ENCODE measurements at places on chromosomes 2 and 18.

DNA sequence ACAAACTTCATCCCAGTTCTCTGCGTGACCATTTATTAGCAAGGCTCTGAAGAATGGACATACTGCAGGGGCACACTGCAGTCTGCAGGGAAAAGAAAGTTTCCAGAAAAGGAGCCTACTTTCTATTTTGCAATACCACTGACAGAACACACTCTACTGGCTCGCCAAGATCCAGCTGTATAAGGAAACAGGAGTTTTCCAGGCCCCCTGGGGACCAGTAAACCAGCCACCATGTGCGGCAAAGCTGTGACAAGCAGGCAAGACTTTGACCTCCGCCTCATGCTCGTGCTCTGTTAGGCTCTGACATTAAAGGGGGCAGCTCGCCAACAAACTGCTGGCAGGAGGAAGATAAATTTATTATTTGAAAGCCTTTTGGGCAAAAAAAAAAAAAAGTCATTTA lies 67.3 kb downstream of the CCBE1 start:
- no peak for DNase-seq

- DNase-seq: no peak
These were observed 9.8 kb downstream of the MALL start for GRCh38 chr2:110105608-110106467.

DNA sequence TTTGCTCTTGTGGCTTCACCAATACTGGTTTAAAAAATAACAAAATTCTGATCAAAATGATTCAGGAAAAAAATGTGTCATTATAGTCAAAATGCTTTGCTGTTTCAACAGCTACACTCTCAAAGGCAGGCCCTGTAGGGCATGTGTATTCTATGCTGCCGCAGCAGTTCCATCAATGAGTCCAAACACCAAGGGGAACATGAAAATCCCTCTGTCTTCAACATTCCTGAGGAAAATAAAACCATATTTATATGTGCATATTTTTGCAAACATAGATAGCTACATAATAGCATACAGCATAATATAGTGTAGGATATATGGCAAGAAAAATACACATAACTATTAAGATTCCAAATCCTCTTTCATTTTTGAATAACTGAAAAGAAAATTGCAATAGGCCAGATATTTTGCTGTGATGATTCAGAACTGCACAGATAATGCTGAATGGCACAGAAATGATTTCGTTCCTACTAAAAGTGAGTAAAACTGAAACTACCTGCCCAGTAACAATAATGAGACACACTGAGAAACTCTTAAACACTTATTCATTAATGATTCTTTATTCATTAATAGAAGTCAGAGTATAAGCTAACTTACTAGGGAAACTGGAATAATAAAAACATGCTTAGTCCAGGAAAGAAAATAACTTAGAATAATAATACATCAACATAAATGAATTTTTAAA lies 343.8 kb downstream of the SUCLG1 start:
- DNase-seq: no peak

DNA sequence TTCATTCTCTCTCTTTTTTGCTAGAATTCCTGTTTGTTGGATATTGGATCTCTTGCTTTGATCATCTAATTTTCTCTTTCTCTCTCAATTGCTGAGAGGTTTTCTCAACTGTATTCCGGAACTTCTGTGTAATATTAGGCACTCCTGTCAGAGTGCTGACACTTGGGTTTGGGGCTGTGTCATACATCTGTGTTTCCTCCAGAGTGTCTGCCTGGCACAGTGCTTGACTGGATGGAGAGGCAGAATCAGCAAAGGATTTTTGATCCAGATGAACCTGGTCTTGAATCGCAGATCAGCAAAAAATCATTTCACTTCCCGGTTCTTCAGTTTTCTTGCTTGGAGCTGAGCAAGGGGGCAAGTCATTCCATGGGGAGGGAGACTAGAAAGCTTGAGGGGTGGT lies 87.7 kb upstream of the CXCR4 start:
- DNase-seq: no peak

DNA sequence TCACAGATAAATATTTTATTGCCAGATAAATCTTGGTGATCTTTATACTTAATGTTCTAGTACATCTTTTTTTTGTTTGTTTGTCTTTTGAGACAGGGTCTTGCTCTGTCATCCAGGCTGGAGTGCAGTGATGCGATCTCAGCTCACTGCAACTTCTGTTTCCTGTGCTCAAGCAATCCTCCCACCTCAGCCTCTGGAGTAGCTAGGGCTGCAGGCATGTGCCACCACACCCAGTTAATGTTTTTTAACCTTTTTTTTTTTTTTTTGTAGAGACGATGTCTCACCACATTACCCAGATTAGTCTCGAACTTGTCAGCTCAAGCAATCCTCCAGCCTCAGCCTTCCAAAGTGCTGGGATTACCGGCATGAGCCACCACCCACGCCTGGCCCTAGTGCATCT lies 9.1 kb upstream of the C1GALT1C1L start:
- DNase-seq: no peak

- peak; percentile 45 for DNase-seq
These were observed 147.1 kb upstream of the FHL2 start for GRCh38 chr2:105545730-105546627.

DNA sequence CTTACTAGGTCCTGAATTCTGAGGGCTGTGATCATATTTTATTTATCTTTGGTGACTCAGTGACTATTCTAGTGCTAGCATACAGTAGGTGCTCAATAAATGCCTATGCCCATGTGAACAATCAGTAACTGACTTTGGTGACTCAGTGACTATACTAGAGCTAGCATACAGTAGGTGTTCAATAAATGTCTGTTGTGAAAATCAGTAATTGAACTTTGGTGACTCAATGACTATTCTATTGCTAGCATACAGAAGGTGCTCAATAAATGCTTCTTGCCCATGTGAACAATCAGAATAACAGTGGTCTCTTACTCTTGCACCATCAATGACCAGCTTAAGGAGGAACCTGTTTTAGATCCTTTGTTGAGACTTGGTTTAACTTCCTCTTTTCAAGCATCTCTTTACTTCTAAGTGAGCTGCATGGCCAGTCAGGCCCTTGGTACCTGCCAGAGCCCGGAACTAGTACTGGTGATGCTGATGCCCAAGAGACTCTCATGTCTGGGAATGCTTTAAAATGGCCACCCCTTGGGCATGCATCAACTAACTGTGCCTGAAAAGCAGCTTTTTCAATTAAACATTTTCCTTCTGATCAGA lies 214.9 kb upstream of the SPRED2 start:
- DNase-seq: no peak

DNA sequence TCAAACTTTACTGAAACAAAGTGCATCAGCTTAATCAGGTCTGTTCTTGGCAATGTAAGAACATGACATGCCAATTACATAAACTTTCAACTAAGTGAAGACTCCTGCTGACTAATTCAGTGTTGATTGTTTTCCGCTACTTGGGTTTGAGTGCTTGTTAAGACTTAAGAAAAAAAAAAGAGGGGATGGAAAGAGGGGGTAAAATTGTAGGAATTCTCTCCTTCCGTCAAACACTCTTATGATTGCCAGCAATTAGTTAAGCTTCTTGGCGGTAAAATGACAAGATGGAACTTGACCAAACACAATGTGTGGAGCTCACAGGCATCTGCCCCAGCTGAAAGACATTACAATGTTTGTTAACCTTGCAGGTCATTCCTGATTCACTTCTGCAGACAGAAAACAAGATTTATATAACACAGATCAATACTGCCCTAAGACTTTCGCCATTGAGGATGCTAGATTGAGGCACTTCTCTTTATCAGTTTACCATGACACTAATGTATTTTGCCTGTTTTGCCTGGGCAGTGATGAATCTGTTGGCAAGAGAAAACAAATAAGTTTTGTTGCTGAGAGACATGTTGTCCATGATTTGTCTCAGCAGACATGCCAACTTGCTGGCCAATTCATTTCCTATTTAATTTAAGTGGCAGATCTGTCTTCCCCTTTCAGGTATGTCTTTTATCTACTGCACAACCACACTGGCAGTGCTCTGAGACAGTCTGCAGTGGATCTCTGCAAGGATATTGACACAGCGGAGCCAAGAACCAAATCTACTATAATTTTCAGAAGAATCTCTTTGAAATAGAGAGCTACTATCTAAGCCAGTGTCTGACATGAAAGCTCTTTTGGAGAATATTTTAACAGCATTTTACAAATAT lies 410.0 kb upstream of the KCNH7 start:
- DNase-seq: no peak

DNA sequence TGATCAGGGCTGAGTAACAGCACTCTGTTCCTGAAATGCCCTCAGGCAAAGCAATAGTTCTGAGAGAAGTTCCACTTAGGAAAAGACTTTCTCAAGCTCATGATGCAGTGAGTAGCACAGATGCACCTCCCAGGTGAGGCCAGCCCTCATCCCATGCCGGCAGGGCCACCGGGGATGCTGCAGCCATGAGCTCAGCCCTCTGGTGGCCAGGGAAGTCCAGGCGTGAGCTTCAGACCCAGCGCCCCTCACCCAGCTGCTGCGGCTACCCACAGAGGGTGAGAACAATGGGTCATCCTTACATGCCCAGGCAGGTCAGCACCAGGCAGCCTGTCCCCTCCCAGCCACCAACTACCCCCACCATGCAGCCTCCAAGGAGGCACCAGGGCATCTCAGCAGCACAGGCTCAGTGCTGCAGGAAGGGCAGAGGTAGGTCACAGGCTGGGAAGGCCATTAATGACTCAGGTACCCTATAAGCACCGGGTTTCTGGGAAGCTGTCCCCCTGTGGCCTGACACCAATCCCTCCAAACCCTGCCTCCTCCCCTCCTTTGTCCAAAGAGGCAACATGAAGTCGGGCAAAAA lies 50.6 kb downstream of the TTC32 start:
- no peak for DNase-seq

GRCh38 chr2:241358470-241358869 lies 2.4 kb downstream of the FARP2 start:
- no peak for DNase-seq

DNA sequence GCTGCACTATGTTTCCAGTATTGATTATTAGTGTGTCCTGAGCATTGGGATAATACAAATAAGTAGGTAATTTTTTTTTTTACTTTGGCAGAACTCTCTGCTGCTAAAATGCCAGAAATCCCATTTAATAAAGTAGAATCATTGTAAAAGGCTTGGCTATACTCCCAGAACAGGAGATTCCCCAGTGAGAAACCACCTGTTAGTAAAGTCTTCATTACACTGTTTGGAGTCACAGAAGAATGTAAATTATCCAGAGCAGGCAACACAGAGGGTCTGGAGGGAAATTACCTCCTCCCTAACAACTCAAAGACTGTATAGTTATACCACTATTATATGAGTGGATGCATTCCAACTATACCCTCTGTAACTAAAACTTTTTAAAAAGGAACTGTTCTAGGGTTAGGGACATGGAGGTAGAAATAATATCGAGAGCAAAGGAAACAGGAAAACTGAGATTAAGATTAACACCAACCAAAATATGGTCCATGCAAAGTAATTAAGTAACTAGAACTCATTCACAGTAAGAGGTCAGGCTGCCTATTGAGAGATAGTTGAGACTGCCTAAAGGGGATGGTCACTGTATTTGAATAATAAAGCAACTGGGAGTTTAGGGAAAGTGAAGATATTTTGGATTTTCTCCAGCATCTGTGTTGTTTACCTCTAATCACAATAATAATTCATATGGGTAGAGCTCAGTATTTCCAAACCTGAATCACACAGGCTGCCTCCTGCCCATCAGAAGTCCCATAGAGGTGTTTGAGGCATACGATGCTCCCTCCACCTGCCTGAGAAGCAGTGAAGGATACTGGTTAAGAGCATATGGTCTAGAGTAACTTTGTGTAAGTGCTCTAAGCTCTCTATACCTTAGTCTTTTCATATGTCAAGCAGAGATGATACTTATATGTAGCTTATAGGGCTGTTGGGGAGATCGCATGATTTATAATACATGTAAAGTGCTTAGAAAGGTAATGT lies 34.4 kb downstream of the MAP2 start:
- DNase-seq: no peak

GRCh38 chr2:158120664-158121641 lies 19.3 kb downstream of the UPP2 start:
- no peak for DNase-seq

GRCh38 chr2:174903264-174903556 lies 102.0 kb downstream of the CHN1 start:
- no peak for DNase-seq

DNA sequence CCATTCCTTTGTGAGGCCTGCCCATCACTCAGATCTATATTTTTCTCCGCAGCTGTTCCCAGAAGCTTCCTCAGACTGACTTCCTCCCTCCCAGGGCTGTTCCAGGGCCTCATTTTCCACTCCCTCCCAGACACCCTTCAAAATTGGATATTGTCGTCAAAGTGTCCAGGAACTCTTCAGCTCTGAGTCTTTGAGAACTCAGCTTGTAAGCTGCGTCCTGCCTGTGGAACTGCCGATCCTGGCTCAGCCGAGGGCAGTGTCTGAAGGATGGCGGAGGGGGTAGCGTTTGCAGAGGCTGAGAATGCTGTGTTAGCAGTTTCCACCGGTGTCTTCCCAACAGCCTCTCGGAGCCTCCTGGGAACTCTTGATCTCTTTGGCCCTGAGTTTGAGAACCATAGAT lies 27.1 kb downstream of the NCK2 start:
- DNase-seq: no peak

GRCh38 chr18:37701967-37702366 lies 136.4 kb upstream of the CELF4 start:
- no peak for DNase-seq

- no peak for DNase-seq
These were observed 7.0 kb upstream of the BMP10 start for GRCh38 chr2:68878071-68878711.

DNA sequence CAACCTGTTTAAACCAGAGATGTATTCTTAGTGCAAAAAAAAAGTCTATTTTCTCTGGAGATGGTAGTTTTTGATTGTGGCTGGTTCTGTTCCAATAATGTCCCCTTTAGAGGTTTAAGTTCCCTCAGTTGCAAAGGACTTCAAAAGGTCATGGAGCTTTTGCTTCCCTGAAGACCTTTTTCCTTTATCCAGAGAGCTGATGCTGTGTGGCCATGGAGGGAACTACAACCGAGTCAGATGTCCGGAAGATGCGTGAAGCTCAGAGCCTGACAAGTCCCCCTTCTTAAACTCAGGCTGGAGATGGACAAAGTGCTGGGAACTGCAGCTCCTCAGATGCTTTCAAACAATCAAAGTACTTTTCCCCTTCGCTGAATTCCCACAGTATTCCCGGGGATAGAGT lies 176.1 kb downstream of the TMEM18 start:
- no peak for DNase-seq

DNA sequence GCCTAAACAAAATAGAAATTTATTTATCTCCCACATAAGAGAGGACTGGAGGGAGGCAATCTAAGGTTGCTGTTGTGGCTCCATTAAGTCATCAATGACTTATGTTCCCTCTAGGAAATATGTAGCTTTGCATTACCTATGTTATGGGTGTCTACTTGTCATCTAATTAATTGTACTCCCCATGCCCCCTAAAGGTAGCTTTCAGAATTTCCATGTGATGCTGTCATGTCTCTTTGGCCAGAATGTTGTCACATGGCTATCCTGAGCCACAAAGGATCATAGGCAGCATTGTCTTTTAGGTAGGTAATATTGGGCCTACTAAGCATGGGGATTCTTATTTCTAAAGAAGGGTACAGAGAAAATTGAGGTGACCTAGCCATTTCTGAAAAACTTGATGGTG lies 935.6 kb upstream of the FANCL start:
- DNase-seq: no peak

Data from stimulated activated CD8-positive, alpha-beta memory T cell treated with anti-CD3 and anti-CD28 coated beads, Interleukin-12 subunit alpha, Interleukin-12 subunit beta, amount 100 ng/mL, for 1 hour (primary cell).